ENCODE measurements at places on chromosomes 3 and 15. TPM values are rescaled to one million over a fixed set of nuclear protein-coding genes. Genes with fewer than 3 reads are reported as not detected.

Gene SKOR1
- 0.46 TPM for total RNA-seq

Gene CCNB2
- total RNA-seq: 0.46 TPM

Gene OR5K2
- total RNA-seq: not detected

Gene ZNF621
- total RNA-seq: 28.3 TPM

DNA sequence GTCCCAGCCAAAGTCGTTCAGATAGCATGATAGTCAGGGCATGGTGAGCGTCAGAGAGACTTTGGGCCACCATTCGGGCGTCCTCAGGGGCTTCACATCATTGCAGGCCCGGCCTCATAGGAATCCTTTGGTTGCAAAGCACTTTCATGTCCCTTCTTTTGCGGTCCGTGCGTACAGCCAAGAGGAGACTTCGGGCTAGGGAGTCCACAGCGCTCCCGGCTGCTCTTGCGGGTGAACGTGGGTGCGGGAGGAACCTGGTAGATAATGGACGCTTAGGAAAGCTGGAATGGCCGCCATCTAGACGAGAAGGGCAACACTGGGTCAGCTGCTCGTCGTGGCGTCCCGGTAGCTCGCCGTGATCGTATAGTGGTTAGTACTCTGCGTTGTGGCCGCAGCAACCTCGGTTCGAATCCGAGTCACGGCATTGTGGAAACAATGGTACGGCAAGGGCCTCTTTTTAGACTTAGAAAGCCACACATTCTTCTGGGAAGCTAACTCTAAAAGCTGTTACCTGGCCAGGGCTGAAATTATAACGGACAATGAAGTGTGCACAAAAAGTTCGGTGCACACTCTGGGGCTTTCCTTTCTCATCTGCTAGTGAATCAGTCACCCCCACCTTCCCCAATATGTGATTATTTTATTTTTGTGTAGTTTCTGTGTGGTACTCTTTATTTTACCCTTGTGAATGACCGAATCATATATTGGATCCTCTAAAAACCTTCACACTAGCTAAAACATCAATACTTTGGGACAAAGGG, 13.2 kb upstream of the SHF start:
- peak; percentile 49 for ATAC-seq

- no peak for ATAC-seq
These were observed 163.5 kb downstream of the CNTN4 start for GRCh38 chr3:2262204-2262603.

GRCh38 chr3:50853936-50854335, 179.2 kb downstream of the DOCK3 start:
- ATAC-seq: no peak

GRCh38 chr3:186173224-186173815, 64.4 kb upstream of the ETV5 start:
- no peak for ATAC-seq

DNA sequence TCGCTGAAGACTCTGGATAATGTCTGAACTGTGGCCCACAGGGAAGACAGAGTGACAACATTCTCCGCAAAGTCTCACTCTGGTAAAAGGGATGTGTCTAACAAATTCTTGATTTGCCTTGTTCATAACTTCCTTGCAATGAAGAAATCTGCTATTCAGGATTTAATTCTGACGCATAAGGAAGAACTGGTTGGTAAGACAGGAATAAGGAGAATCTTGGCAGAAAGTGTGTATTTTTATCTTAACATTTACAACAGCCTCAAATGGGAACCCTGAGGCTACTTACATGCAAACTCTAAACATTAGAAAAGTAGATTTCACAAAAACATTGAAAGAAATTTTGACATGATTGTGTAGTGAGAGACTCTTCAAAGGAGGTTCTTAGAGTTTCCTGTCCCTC, 10.8 kb upstream of the PLD1 start:
- no peak for ATAC-seq
